ENCODE measurements at places on chromosomes 11 and 22.
A peak's percentile ranks its signal among the peaks of the same experiment; 100 is the strongest.

DNA sequence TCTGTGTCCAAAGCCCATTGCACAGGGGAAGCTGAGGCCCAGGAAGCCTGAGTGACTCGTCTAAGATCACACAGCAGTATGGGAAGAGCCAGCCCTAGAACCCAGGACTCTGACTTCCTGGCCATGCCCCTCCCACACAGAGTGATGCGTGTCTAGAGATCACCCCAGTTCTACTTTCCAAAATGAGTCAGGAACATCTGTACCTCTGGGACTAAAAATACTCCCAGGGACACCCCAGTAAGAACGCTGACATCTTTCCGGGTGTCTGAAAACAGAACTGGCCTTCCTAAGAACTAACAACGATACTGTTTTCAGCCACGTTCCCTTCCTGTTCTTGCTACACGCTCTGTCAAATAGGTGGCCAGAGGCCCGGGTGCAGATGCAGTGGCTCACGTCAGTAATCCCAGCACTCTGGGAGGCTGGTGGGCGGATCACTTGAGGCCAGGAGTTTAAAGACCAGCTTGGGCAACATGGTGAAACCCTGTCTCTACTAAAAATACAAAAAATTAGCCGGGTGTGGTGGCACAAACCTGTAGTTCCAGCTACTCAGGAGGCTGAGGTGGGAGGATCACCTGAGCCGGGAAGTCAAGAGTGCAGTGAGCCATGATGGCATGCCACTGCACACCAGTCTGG is 21.7 kb upstream of the PDGFB start:
- DNase-seq: peak; percentile 96

DNA sequence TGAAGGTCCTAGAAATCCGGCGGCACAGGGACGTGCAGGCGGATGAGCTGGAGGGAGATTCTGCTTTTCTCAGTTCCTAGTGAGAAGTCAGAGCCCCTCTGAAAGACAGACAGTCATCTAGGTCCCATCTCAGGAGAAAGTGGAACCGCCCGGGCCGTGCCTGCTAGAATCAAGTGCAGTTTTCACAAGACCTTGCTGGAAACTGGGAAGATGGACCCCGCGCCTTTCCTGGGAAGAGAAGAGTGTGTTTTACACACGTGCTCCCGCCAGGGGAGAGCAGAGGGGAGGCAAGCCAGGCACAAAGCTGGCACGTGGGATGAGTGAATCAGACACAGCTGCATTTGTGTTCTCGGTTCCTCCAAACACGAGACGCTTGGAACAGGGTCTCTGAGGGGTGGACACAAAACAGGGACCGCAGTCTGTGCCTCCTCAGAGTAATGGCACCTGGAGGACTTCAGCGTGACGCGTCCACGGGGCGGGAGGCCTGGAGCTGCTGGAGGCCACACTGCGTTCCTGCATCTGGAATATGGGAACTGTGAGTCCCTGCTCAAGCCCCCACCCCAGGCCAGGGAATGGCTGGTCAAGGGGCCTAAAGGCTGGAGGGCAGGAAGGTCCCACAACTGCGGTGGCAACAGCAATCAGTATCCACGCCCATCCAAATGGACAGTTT is 218.3 kb downstream of the BRD1 start:
- no peak for DNase-seq

DNA sequence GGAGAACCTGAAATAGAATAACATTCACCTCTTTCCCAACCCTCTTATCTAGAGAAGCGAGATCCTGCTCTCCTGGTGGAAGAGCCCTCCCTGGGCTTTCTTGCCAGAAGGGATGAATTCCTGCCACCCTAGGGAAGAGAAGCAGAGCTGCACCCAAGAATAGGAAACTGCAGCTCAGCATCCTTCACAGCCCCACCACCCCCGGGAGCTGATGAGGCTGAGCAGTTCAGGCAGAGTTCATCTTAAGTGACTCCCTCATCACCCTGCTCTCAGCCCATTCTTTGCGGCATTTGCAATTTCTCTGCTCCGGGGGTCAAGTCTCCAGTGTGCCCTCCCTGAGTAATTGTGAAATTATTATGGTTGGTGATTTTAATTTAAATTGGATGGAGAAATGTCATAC is 514.9 kb downstream of the BUD13 start:
- no peak for DNase-seq

DNA sequence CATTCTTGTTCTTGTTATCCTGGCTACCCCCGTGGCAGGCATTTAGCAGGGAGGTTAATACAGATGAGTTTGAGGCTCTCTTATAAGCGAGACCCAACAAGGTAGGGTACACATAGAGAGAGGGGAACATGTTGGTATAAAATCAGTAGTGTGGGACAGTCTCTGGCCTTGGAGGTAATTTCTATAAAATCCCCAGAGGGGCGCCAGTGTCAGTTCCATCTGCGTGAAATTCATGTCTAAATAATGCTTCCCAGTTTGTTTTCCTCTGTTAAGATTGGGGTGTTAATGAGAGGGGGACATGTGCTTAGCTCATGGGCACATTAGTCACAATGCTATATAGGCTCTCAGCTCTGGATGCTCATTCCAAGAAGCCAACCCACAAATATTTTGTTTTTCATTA is 150.7 kb downstream of the MYO18B start:
- DNase-seq: no peak

DNA sequence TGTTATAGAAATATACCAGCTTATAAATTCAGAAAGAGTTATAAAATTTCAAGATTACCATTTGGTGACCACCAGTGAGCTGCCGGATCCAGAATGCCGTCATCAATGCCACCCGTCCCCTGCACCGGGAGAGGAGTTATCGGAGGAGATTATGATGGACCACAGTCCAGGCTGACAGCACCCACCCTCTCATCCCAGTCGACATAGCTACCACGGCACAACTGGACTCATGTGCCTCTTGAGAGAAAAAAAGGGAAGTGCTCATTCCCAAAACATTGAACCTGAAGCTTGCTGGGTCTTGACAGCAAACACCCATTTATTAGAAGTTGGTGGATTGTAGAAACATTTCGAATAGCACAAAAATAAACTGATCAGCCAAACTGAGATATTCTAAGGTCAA is 1331.5 kb downstream of the TBC1D22A start:
- DNase-seq: no peak

- no peak for DNase-seq
Observed at GRCh38 chr22:44743804-44744211, 8.6 kb upstream of the ARHGAP8 start.

DNA sequence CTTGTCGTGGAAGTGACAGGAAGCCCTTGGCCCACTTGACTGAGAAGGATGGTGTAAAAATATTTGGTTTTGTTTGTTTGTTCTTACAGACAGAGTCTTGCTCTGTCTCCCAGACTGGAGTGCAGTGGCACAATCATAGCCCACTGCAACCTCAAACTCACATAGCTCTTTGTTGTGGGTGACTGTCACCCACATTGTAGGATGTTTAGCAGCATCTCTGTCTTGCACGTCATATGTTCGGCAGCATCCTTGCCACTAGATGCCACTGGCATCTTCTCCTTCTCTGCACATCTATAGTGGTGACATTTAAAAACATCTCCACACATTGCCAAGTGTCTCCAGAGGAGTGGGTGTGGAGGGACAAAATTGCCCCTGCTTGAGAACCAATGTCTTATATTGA is 56.8 kb downstream of the PRR5L start:
- no peak for DNase-seq

DNA sequence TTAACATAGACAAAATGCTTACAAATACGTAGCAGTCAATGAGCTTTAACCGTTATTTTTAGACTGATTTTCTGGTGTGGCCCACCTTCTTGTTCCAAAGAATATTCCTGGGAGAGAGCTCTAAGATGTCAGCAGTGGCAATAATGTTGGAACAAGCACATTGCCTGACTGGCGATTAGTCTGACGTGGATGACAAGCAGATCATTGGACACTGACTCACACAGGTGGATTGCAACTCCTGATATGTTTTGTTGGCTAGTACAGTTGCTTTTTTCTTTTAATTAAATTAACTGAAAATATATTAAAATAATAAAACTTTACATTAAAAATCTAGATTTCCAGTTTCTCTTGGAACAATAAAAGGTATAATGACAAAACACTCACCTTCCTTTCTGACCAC is 78.0 kb downstream of the TENM4 start:
- DNase-seq: no peak

GRCh38 chr11:9137293-9138132 is 46.1 kb upstream of the SCUBE2 start:
- peak; percentile 27 for DNase-seq

DNA sequence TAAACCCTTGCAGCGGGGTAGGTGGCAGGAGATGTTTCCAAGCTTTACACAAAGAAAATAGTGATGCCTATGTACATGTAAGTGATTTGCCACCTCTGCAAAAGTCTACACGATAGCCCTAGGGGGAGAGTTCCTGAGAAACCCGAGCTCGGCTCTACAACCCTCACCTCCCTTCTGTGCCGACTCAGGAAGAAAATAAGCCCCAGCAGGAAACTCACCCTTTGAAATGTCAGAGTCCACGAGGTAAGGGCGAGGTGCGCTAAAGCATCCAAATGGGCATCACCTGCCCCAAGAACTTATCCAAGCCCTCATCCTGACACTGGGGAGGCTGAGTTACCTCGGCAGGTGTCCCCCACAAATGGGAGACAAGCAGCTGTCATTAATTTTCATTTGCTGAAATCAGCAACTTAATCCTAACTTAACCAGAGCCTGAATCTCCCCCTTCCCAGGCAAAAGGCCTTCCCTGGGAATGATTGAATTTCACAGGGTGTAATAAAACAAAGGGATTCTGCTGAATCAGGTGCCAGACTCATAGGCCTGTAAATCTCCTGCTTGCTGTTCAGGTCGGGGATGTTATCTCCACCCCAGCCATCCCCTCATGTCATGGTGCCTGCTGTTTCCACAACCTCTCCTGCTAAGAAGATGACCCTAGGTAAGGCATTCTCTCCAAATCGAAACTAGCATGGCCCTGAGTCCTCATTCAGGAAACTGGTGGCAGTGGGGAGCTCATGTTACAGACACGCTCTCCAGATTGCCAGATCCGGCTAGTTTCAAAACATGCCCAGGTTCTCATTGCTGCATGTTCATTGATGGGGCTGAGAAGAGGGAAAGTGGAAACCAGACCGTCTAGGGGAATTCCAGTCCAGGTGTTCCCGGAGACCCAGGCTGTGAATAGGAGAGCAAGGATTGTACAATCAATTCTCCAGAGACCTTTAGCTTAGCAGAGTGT is 105.3 kb upstream of the KIRREL3 start:
- no peak for DNase-seq

- DNase-seq: no peak
Observed at GRCh38 chr22:45493286-45493771, 9.4 kb upstream of the FBLN1 start.

GRCh38 chr22:43879901-43880540 is 11.8 kb downstream of the PNPLA5 start:
- DNase-seq: no peak

Measured in GM12878 (cell line).